ENCODE measurements at places on chromosomes 16 and 17.
A peak's percentile ranks its signal among the peaks of the same experiment; 100 is the strongest.

DNA sequence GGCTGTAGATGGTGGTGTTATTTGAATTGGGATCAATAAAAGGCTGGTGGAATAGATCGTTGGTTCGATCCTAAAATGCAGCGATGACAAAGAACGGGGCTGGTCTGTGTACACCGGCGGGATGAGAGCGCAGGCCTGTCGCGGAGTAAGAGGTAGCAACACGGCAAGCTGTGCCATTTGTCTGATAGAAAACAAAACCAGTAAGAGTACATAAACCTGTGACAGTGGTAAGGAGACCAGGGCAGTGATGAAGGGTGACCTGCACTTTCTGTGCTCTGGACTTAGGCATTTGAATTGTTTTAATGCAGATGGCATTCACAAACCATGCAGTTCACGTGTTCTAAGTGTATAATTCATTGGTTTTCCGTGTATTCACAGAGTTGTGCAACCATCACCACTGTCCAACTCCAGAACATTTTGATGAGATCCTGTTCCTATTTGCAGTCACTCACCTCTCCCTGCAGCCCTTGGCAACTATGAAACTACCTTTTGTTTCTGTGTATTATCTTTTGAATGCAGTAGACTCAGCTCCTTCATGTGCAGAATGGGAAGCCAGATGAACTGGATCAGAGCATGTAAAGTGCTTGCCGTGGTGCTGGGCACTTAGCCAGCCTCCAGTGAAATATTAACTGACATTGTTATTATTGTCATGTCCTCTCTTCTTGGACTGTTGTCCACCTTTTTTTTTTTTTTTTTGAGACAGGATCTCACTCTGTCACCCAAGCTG lies 286.1 kb downstream of the SNX29 start:
- DNase-seq = no peak

DNA sequence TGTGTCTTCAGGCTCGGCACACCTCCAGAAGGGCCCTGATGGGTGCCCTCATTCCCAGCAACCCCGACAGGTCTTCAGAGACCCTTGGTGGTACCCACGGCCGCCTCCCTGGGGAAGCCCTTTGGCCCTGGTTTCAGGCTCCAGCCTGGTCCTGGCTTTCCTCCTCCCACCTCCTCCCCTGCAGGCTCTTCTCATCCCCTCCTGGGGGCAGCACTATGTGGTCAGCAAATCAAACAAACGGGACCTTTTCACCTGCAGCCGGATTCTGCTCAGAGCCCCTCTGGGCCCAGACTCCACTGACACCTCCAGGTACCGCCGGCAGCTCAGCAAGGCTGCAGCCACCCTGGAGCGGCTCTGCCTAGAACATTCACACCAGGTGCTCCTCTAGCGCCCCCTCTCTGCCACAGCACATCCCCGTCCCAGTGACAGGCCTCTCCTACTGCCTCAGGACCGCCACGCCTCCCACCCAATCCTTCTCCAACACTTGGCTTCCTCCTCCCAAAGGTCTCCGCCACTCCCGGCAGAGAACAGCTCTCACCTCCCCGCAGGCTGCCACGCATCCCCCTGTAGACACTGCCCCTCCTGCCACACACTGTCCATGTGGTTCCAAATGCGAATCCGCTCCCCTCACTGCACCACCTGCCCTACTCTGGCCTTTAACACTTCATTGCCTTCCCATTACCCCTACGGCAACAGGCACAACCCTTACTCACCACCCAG lies 12.0 kb downstream of the CORO7 start:
- DNase-seq = no peak

GRCh38 chr17:61144137-61144536 lies 255.5 kb upstream of the TBX2 start:
- no peak for DNase-seq

DNA sequence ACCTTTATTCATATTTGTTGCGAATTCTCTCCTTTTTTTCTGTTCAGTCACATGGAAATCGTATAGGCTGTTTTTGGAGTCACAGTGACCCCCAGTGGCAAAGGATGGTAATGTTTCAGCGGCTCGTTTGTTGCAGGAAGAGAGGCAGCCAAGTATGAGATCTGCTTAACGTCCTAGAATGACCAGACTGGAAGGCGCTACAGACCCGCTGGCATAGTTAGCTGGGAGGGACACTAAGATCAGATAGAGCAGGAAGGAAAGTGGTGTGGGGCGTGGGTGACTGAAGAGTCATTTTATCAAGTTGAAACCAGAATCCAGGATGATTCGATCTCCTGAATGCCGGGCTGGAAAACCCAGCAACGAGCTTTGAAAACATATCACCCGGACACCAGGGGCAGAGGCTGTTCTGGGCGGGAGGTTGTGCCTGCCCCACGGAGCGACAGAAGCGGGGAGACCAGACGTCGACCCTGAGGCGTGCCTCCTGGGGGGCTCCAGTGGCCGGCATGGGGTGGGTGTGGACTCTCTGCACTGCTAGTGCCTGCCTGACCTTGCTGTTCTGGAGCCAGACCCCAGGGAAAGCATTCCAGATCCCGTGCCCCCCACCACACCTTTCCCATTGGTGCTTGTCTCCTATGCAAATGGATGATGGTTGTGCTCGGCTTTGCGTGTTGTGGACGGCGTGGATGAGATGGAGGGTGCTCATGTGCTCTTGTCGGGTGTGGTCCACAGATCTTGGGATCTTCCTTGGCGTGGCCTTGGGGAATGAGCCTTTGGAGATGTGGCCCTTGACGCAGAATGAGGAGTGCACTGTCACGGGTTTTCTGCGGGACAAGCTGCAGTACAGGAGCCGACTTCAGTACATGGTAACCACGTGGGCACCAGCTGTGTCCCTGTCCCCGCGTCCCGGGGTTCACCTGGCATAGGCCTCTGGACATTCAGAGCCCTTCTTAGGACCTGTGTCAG lies 7.7 kb downstream of the IL34 start:
- peak; percentile 49 for DNase-seq

DNA sequence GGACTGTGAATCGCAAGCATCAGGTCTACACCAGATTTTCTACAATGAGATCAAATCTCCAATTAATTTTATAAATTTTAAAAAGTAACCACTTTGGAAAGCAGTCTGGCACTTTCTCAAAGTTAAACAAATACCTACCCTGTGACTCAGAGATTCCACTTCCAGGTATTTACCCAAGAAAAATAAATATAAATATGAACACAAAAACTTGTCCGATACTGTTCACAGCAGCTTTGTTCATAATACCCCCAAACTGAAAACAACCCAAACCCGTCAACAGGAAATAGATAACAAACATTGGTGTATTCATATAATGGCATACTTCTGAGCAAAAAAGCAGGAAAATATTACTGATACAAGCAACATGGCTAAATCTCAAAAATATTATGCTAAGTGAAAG lies 12.1 kb downstream of the ZDHHC7 start:
- DNase-seq = no peak

DNA sequence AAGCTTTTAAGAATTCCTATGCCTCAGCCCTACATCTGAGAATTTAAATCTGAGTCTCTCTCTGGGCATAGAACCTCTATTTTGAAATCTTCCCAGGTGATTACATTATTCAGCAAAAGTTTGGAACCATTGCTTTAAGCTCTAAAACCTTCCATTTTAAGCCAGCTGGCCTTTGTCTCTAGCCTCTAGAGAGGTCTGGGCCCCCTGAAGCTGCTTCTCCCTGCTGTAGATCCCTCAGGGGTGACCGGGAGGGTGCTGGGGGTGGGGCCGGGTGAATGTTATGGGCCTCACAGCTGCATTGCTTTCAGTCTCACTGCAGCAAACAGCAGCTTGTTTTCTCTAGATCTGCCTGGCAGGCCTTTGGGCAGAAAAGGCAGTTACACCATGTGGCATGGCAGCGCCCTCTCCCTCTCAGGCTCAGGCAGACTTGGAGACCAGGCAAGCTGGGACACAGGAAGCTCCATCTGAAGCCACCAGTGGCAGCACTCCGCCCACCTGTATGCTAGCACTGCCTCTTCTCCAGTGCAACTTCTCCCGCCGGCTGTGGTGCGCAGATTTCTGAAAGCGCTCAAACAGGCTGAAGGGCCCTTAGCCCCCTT lies 66.3 kb downstream of the MPRIP start:
- no peak for DNase-seq

DNA sequence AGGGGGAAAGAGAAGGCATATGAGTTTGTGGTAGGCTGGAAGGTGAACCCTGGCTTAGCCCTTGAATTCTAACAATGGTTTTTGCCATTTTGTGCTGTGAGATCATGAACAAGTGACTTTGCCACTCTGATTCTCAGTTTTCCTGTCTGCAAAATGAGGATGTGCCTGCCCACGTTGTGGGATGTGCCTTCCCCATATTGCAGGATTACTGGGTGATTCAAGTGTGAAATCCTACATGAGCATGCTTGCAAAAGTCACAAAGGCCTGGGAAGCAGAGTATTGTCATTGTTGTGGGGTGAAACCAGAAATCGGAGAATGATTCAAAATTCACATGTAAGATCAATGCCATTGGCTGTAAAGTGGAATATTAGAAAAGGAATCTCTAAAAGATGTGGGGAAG lies 28.6 kb upstream of the TVP23A start:
- peak; percentile 77 for DNase-seq

DNA sequence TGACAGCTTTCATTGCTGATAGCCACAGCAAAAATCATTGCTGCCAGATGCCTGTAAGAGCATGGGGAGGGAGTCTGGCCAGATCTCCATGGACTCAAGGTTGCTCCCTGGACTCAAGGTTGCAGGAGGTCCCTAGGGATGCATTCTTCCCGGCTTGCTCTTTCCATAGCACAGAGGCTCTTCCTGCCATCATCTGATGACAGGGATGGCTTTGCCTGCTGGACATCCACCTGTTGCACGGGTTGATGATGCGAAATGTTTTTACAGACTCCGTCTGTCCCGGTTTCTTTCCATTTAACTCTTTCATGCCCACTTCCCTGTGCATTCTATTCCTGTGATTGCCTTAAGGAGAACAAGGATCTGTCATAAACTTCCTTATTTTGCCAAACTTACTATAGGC lies 115.6 kb upstream of the HSBP1 start:
- DNase-seq = no peak

GRCh38 chr16:48292452-48292851 lies 45.1 kb upstream of the ABCC11 start:
- DNase-seq = no peak

- DNase-seq = no peak
Measured at GRCh38 chr17:65473363-65473762, 88.1 kb downstream of the AXIN2 start.

GRCh38 chr17:77374170-77374936 lies 233.6 kb downstream of the SEC14L1 start:
- peak; percentile 78 for DNase-seq

DNA sequence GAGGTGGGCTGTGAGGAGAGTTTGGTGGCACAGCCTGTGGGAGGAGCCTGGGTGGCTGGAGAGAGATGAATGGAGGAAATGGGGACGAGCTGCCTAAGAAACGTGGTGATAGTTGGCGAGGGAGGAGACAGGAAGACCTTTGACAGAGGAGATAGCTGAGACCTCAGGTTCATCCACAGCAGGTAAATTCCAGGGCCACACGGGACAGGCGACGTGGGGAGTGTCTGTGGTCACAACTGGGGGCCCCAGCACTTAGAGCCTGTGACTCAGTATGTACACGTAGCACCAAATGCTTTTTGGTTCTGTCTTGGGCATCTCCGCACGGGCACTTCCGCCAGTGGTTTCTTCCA lies 7.7 kb downstream of the MINK1 start:
- no peak for DNase-seq

DNA sequence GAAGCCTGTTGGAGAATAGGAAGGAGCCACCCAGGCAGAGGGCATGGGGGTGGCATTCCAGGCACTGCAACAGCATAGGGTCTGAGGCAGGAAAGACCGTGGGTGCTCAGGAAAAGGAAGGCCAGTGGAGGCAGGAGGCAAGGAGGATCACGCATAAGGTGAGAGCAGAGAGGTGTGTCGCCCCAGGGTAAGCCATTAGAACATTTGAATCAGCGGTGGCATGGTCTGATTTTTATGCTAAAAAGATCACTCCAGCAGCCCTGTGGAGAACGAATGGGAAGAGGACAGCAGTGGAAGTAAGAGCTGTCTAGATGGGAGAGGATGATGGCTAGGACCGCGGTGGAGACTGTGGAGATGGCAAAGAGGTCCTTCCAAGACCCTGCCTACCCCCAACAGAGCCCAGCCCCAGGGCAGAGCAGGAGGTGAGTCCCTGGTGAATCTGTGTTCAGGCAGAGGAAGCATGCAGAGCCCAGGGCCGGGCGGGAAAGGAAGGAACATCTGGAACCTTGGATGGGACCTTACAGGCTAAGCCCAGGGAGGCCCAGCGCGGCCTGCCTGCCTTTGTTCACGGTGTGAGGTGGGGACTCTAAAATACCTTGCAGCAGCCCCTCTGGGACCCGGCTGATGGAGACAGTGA lies 7.8 kb downstream of the LPO start:
- no peak for DNase-seq

- DNase-seq = peak; percentile 71
Measured at GRCh38 chr17:7045492-7046126, 1.7 kb upstream of the SLC16A11 start.

GRCh38 chr17:73232587-73233373 lies 28.9 kb downstream of the CPSF4L start:
- DNase-seq = no peak

DNA sequence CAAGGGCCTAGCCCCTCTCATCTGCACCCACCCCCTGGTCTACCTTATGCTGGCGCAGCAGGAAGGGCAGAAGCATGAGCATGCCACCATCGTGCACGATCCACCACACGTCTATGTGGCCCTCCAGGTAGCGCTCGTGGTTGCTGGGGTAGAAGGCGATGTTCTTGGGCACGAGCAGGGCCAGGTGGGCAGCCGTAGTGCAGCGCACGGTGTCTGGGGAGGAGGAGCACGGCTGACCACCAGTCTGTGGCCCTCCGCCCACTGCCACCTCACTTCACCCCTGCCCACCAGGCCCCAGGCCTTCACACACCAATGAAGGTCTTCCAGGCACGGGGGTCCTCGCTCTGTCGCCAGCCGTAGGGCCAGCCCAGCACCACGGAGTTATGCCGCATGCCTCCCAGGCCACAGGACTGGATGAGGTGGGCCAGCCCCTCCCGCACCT lies 2.2 kb upstream of the LCAT start:
- no peak for DNase-seq

DNA sequence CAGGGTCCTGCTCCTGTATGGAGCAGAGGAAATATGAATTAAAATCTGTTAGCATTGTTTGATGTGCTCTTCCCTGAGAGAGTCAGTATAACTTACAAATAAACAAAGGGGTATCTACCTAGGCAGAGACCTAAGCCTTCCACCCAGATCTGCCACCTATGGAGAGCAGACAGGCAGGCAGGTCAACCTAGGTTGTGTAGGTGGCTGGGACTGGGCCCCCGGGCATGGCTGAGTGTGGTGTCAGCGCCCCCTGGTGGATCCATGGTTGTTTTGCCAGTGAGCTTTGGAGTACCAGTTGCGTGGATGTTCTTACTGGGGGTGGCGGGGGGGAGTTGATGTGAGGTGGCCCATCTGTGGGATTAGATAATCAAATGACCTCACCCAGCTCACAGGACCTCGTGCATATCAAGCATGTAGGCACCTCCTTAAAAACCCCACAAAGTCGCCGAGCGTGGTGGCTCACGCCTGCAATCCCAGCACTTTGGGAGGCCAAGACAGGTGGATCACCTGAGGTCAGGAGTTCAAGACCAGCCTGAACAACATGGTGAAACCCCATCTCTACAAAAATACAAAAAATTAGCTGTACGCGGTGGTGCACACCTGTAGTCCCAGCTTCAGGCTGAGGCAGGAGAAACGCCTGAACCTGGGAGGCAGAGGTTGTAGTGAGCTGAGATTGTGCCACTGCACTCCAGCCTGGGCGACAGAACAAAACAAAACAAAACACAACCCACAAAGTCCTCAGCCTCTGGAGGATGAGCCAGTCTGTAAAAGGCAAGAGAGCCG lies 17.6 kb downstream of the DUS2 start:
- peak; percentile 69 for DNase-seq
